ENCODE measurements at places on chromosomes 6 and 20. TPM values are rescaled to one million over a fixed set of nuclear protein-coding genes. Genes with fewer than 3 reads are reported as not detected.

GRCh38 chr6:151154418-151154817, 85.3 kb upstream of the AKAP12 start:
- no peak for DNase-seq

- DNase-seq: no peak
Measured at GRCh38 chr6:33168639-33169038, 23.6 kb downstream of the COL11A2 start.

DNA sequence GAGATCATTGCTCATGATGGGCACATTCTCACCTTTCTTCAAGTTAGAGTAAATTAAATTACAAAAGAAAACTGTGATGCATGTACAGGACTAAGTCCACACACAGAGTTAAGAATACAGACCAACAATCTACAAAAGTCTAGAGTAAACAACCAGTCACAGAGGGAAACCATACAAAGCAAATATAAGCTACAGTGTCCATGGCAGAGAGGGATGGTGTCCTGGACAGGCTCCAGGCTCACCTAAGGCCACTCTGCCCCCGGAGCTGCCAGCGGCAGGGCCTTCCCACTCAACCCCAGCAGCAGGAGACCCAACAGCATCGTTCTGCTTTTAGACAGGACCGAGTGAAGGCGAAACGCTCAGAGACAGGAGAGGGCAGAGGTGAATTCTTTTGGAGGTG, 16.0 kb downstream of the PDE10A start:
- no peak for DNase-seq

GRCh38 chr20:3777381-3777715, 3.9 kb downstream of the SPEF1 start:
- no peak for DNase-seq

Gene SLC32A1
- total RNA-seq: not detected

DNA sequence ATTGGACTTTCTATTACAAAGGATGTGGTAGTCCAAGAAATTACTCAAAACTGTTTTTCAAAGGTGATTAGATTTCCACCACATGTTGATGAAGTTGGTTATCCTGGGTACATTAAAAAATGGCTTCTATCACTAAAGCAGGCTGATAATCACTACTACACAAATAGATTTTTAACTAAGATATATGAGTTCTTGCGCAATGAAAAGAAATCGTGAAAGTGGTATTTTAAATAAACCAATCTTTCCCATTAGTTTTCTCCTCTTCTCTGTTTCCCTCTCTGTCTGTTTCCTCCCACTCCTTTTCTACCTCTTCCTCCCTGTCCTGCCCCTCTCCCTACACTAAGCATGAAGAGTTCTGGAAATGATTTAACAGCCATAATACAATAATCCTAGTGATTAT, 487.9 kb upstream of the CITED2 start:
- no peak for DNase-seq

DNA sequence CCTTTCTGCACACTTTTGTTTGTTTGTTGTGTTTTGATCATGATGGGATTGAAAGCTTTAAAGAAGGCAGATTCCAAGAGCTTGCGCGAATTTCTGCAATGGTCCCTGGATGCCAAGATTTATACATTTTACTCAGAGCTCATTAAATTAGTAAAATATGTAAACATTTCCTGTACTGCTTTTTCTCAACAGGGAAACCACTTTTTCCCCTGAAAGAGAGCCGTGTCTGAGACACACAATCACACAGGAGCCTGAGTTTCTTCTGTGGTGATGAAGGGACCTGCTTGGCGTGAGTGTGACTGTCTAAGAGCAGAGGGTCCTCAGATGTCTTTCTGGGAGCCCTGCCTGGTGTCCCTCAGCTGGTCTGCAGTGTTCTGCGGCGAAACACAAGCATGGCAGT, 12.1 kb upstream of the TAGAP start:
- no peak for DNase-seq

Data from upper lobe of right lung (tissue), 1 donor.